Common myeloid progenitor, CD34-positive (primary cell): ENCODE measurements at places on chromosomes 3 and 15.

DNA sequence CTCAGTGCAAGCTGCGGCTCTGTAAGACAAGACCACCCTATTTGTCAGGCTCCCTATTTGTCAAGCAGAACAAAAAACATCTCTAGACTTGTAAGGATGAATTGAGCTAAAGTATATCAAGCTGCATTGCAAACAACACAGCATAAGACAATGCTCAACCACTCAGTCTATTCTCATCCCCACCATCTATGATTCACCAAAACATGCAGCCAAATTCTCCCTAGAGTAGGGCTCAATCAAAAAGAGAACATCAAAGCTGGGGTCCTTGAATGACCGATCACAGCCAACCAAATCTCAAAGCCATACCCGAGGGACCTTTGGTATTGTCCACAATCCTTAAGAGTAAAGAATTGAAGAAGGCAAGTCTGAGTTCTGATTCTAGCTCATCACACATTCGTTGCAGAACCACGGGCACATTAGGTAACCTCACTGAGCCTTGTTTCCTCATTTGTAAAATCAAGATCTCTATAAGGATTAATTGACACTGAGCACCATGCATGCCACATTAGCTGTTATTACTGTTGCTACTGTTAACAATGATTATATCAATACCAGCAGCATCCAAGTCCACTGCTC, 31.2 kb downstream of the RFTN1 start:
- no peak for DNase-seq

- peak; percentile 38 for DNase-seq
Observed at GRCh38 chr15:65829130-65829764, 37.2 kb upstream of the DENND4A start.

GRCh38 chr3:61250784-61251173, 473 bp downstream of the FHIT start:
- peak; percentile 25 for DNase-seq

GRCh38 chr3:30344288-30344687, 262.1 kb upstream of the TGFBR2 start:
- DNase-seq: no peak

DNA sequence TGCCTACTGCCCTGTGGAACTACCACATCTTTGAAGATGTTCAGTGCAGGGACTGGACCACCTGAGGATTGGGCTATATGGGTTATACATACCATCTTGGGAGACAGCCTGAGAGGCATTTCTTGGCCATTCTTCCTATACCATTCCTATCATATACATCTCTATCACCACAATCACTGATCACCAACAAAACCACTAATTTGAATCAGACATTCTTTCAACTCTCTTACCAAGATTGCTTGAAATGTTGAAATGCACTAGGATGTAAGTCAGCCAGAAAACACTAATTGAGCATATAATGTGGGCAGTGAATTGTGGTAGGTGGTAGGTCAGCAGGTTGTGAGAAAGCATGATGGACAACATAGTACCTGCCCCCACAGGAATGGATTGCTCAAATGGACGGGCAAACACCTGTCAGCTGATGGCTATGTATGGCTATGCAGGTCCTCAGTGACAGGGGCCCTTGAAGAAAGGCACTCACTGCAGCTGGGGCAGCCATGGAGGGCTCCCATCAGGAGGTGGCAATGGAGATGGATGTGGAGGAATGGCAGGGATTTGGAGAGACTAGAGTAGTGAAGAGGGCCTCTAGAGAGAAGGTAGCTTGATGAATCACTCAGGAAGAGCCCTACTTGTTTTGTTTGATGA, 49.1 kb downstream of the AMOTL2 start:
- no peak for DNase-seq

GRCh38 chr3:42936157-42936981, 30.4 kb downstream of the ZNF662 start:
- no peak for DNase-seq

DNA sequence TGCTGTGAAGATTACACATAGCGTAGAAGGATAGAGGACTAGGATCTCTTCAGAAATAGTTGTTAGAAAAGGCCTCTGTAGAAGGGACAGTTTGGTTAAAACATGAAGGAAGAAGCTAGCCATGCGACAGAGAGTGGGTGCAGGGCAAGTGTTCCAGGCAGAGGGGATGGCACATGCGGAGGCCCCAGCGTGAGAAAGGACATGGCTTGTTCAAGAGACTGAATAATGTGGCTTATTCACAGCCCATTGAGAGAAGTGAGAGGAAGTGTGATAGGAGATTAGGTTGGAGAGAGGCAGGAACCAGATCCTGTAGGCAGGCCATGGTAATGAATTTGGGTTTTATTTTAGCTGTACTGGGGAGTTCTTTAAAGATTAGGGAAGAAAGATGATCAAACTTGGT, 56.4 kb downstream of the NEO1 start:
- no peak for DNase-seq

GRCh38 chr15:82177291-82178010, 85.1 kb downstream of the EFL1 start:
- no peak for DNase-seq

- DNase-seq: no peak
Observed at GRCh38 chr3:126294211-126294808, 62.9 kb downstream of the KLF15 start.

DNA sequence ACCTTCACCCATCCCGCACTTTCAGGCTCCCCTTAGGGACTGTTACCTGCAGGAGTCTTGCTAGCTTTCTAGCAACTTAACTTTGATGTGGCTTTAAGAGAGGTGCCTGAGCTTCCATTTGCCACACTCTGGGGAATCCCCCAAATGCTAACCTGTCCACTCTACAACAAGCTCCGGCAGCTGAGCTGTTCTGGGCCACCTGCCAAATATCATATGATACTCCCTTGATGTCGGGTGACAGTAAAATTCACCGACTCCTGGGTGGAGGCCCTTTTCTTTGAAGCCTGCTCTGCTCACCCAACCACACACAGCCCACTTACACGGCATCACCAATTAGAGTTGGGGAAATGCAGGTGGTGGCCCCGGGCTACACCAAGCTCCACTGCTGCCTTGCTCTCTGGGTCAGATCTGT, 38.0 kb upstream of the XCR1 start:
- DNase-seq: peak; percentile 75

DNA sequence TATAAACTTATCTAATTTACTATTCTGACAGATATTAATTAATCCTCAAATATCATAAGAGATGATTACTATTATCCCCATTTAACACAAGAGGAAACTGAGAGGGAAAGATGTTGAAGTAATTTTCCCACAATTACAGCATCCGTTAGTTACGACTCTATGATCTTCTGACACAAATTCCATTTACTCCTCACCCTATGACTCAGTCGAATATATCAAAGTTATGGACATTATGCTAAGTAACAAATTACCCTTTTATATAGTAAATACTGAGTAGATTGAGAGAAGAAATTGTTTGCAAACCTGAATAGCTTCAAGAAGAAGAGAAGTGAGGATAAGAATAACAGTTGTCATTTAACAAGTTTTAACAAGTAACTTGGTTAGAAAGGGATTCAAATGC, 340.0 kb downstream of the TBC1D5 start:
- DNase-seq: no peak

GRCh38 chr15:100715571-100716455, 113.4 kb downstream of the ASB7 start:
- no peak for DNase-seq

DNA sequence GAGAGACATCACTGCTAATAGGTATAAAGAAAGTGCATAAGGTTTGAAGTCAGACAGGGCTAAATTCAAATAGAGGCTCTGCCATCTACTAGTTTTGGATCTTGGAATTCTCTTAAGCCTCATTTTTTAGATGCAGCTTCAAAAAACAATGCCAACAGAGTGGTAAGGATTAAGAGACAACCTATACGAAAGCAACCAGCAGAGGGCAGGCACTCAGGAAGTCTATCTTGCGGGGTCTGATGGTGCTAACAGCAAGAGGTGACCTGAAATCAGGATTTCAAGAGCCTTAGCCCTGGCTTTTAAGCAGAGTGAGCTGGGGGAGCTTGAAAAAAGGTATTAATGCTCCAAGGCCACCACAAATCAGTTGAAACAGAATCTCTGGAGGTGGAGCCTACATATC, 40.7 kb downstream of the LDHAL6B start:
- peak; percentile 84 for DNase-seq
